Endothelial cell of coronary artery (primary cell): ENCODE measurements at places on chromosomes 12 and 14. TPM values are rescaled to one million over a fixed set of nuclear protein-coding genes. Genes with fewer than 3 reads are reported as not detected.

Gene LALBA
- not detected in 2 replicates for total RNA-seq

Gene CEP128
- total RNA-seq = 4.8 and 4.9 TPM in 2 replicates

Gene TMEM63C
- 0.72 and 0.75 TPM in 2 replicates for total RNA-seq

Gene PDZRN4
- not detected in 2 replicates for total RNA-seq

Gene NFATC4
- total RNA-seq = 14.8 and 25.8 TPM in 2 replicates

Gene KRT79
- 0.28 TPM in 1 of 2 replicates, not detected in the other for total RNA-seq

Gene WIF1
- total RNA-seq = not detected in 2 replicates

Gene EML5
- under 0.01 TPM in 1 of 2 replicates, not detected in the other for total RNA-seq

Gene B4GALNT3
- not detected in 2 replicates for total RNA-seq

Gene PRKD1
- total RNA-seq = 5.4 and 10.4 TPM in 2 replicates

Gene CAMKK2
- total RNA-seq = 14.2 and 20.3 TPM in 2 replicates

Gene ANO4
- total RNA-seq = under 0.01 and 0.94 TPM in 2 replicates

Gene CCDC196
- not detected in 2 replicates for total RNA-seq

Gene TMEM117
- 1.2 and 2.0 TPM in 2 replicates for total RNA-seq

Gene BHLHE41
- 0.09 and 0.19 TPM in 2 replicates for total RNA-seq

Gene LHX5
- total RNA-seq = not detected in 2 replicates

Gene CLEC1B
- total RNA-seq = not detected in 2 replicates

Gene SDR9C7
- total RNA-seq = not detected in 2 replicates
